DMS79 treated with DMSO at 0.1 percent for 48 hours (cell line): ENCODE measurements at places on chromosomes 16 and 17.

GRCh38 chr17:65666876-65667321 is 105.5 kb upstream of the AXIN2 start:
- DNase-seq: no peak

DNA sequence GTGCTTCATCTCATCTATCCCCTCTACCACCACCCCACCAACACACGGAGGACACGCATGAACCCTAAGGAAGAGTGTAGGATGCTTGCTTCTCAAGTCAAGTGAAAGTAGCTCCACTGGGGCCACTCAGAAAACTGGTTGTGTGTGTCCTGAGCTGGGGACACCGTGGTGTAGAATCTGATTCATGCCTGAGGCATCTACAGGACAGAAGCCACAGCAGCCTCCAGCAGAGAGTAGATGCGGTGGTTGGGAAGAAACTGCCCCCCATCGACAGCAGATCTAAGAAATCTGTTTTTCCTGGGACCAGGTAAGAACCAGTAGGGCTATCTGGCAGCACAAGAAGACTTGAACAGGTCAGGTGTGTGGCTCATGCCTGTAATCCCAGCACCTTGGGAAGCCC is 51.9 kb upstream of the HLF start:
- DNase-seq: no peak

DNA sequence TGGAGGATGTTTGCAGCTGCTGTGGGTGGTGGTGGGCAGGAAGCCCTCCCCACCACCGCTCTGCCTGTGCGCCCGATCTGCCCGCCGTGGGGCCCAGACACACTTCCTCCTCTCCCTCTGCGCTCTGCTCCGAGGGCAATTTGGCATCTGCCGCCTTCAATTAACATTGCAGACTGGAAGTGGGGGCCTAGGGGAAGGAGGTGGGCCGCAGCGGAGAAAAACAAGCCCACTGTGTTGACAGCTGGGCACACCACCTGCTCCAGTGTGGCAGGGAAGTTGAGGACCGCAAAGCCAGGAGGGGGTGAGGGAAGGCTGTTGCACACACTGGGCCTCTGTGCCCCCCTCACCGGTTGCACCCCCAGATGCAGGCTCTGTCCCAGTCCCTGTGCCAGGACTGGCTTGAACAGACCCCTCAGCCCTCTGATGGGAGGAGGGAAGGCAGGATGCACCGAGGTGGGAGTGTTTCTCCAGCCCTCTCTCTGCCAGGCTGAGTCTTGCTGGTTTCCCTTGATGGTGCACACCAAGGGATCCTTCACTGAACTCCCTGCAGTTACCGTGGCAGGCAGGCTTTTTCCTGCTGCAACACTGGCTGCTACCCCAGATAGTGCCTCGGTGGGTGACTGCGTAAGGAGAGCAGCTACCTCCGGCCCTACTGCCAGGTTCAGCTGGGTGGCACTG is 72.8 kb upstream of the MED9 start:
- no peak for DNase-seq

DNA sequence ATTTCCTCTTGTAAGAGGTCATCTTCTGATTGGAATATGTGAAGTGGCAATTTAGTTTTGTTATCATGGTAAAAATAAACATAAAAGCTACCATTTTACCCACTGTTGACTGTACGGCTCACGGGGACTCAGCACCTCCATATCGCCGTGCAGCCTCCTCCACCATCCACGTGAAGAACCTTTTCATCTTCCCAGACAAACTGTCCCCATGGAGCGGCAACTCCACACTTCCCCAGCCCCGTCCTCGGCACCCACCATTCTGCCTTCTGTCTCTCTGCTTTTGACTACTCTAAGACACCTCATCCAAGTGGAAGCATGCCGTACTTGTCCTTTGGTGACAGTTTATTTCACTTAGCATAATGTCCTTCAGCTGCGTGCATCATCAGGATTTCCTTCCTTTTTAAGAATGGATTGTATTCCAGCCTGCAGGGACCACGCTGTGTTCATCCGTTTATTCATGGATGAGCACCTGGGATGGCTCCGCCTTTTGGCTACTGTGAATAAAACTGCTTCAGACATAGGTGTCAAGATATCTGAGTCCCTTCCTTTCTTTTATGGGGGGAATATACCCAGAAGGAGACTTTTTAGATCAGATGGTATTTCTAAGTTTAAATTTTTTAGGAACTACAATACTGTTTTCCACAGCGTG is 14.3 kb downstream of the FBXO31 start:
- no peak for DNase-seq

- no peak for DNase-seq
These were observed 6.6 kb downstream of the SEC14L1 start for GRCh38 chr17:77147357-77147801.

- no peak for DNase-seq
These were observed 18.4 kb downstream of the CFAP20 start for GRCh38 chr16:58110571-58111301.

- DNase-seq: no peak
These were observed 123.2 kb upstream of the AXIN2 start for GRCh38 chr17:65684631-65685030.

- no peak for DNase-seq
These were observed 78.4 kb downstream of the C17orf67 start for GRCh38 chr17:56755310-56755709.

- DNase-seq: no peak
These were observed 11.6 kb downstream of the ZNF423 start for GRCh38 chr16:49844359-49844758.

DNA sequence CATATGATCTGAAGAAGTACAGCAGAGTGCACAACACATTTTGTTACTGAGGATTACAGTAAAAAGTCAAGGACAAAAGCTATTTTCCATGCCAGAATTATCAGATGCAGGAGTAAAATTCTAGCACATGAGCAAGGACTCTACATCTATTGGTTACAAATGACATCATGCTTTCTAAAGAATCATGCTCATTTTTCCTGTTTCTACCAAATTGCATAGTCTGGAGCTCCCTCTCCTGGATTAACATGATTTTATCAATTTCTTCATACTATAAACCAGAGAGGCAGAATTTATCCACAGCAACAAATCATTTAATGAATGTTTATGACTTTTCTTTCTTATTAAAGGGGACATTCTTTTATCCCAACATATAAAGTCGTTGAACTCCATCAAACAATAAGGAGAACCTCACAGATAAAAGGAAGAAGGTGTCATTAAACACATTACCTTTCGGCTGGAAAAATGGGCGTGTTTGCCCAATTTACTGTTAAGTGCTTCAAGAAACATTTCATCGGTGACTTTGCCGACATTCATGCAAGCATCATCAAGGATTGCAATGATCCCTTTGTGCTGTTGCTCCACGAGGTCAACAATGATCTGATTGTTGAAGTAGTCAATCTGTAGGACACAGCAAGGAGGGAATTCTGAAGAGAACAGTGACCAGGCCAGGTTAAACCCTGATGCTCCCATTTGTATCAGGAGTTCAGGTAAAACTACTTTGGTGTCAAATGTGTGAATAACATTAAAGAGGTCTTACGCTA is 121.7 kb downstream of the MYO1D start:
- peak; percentile 35 for DNase-seq

GRCh38 chr17:77666881-77667395 is 291.6 kb upstream of the TNRC6C start:
- DNase-seq: no peak

DNA sequence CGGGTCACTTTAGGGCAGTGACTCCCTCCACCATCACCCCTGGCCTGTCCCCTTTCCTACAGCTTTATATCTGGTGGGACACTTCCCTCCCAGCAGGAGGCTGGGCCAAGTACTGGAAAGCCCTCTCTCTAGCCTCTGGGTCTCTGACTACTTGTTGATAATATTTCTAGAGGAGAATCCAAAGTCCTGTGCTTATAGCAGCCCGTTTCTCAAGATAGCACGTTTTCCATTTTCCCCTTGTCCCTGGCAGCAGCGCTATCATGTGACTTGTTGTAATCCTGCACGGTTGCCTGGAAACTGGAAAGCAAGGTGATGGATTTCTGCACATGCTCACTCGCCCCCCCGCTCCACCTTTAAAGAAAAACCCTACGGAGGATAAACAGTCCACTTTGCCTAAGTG is 3.3 kb upstream of the AXIN2 start:
- peak; percentile 46 for DNase-seq

- DNase-seq: no peak
These were observed 196.9 kb upstream of the CDH11 start for GRCh38 chr16:65318590-65319257.

DNA sequence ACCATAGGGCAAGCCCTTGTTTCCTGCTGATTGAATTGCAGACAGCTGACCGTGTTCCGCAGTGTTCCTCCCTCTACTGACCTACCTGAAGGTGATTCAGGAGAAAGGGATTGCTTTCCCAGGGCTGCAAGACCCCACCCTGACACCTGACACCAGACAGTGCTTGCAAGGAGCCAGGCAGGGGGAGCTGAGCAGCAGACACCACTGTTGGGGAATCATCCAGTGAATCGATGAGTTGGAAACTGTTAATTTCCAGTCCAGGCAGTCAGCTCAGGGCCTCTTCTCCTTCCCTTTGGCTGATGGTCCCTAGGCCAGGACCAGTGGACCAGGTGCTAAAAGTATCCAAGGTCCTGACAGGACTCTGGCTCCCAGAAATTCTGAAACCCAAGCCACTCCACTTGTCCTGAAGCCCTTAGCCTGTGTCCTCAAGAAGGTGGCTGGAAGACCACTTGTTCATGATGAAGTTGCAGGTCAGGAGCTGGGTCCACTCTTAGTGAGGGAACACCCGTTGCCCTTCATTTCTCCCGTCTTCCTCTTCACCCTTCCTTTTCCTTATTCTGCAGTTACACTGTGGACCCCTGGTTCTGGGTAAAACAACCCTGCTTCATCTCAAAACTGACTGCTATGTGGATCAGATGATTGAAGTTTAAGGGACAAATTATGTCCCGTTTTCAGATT is 9.5 kb upstream of the UNK start:
- no peak for DNase-seq

DNA sequence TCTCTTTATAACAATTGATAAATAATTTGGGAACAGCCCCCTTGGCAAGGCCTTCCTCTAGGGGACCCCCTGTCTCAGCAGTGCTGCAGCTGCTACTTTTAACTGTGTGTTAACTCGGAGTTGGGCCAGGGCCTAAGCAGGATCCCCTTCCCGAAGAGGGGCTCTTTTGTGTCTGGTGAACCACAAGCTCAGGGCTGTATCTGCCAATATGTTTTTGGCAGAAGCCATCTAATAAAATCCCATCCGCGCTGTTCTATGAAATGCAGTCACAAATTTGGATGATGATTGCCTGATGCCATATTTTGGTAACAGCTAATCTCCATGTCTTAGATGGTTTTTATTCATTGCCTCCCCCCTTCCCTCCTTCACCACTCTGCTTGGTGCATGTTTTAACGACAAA is 267.7 kb downstream of the FTO start:
- no peak for DNase-seq

- no peak for DNase-seq
These were observed 10.9 kb upstream of the RAB11FIP3 start for GRCh38 chr16:414395-415169.

- no peak for DNase-seq
These were observed 43.3 kb upstream of the CMIP start for GRCh38 chr16:81401035-81401950.

- DNase-seq: no peak
These were observed 2.3 kb downstream of the BAIAP2 start for GRCh38 chr17:81037026-81037797.

DNA sequence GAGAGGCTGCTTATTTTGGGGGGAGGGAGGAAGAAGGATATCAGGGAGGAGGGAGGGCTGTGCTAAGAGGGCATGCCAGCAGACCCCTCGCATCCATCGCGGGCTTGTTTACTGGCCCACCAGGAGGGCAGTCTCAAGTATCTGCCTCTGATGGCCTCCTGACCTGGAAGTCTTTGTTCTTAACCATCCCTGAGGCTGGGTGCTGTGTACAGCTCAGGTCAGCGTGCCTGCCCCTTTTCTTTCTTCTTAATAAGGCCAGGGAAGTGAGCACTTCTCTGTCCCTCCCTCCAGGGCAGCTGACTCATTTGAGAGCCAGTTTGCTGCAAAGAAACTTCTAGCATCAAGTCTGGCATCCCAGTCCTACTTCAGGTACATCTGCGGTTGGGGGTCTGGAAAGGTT is 157.0 kb downstream of the CCDC182 start:
- DNase-seq: no peak

- peak; percentile 63 for DNase-seq
These were observed 1.3 kb downstream of the NAGS start for GRCh38 chr17:44005527-44006271.

DNA sequence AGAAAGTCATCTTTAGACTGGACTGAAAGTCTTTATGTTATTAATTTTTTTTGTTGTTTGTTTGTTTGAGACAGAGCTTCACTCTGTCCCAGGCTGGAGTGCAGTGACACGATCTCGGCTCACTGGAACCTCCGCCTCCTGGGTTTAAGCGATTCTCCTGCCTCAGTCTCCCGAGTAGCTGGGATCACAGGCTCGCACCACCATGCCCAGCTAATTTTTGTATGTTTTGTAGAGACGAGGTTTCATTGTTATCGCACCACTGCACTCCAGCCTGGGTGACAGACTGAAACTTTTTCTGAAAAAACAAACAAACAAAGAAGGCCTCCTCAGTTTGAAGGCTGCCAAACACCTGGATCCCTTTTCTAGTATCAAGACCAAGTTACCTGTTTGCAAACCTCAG is 4.7 kb downstream of the BEAN1 start:
- no peak for DNase-seq

GRCh38 chr17:42247734-42248133 is 28.5 kb downstream of the STAT5B start:
- no peak for DNase-seq

GRCh38 chr16:1960665-1961630 is 1.6 kb downstream of the NDUFB10 start:
- no peak for DNase-seq

- DNase-seq: no peak
These were observed 101.6 kb upstream of the TOB1 start for GRCh38 chr17:50967795-50968194.

DNA sequence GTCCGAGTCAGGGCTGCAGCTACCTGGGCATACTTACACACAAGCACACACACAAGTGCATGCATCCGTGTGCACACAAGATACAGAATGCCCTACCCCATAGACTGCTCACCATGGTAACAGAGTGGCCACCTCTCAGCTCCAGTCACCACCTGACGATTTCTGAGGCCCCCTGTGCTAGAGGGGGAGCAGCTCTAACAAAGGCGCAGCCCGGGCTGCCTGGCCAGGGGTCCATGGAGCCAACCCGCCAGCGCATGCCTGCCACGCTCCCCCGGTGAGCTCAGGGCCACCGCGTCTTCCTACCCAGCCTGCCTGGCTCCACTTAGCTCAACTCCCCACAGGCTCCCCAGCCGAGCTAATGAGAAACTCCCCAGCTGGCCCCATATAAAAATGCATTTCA is 75.5 kb downstream of the ZNF423 start:
- no peak for DNase-seq

- no peak for DNase-seq
These were observed 23.0 kb downstream of the KATNB1 start for GRCh38 chr16:57758331-57759117.

GRCh38 chr17:37787055-37787757 is 42.3 kb upstream of the HNF1B start:
- no peak for DNase-seq

DNA sequence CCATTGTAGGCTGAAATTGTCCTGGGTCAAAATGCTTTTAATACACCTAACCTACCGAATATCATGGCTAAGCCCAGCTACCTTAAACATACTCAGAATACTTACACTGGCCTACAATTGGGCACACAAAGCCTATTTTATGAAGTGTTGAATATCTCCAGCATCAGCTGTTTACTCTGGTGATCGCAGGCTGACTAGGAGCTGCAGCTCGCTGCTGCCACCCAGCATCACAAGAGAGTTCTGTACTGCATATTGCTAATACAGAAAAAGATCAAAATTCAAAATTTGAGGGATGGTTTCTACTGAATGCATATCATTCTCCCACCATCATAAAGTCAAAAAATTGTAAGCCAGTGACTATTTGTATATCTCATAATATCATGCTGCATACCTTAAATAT is 55.3 kb downstream of the ULK2 start:
- DNase-seq: no peak
